ENCODE measurements at places on chromosomes 4 and X. TPM values are rescaled to one million over a fixed set of nuclear protein-coding genes. Genes with fewer than 3 reads are reported as not detected.

GUCY1A1 gene
- total RNA-seq, result not detected

EXOC1L gene
- not detected for total RNA-seq

CSAG3 gene
- total RNA-seq, result not detected

SLITRK2 gene
- total RNA-seq, result not detected

AREG gene
- 0.38 TPM for total RNA-seq

STEEP1 gene
- 33.0 TPM for total RNA-seq

MAGEB1 gene
- total RNA-seq, result not detected

GBA3 gene
- total RNA-seq, result not detected

MGARP gene
- total RNA-seq, result not detected

ALB gene
- total RNA-seq, result not detected

MAGEA6 gene
- total RNA-seq, result not detected

AWAT2 gene
- total RNA-seq, result not detected

NDUFB11 gene
- 95.0 TPM for total RNA-seq

SPANXD gene
- total RNA-seq, result not detected

CNKSR2 gene
- 5.8 TPM for total RNA-seq

CYLC1 gene
- total RNA-seq, result not detected

BEND2 gene
- not detected for total RNA-seq

EFHC2 gene
- total RNA-seq, result 0.18 TPM

FAM9B gene
- total RNA-seq, result not detected

P2RY8 gene
- total RNA-seq, result 47.1 TPM

UFSP2 gene
- total RNA-seq, result 19.5 TPM

TMEM33 gene
- 86.8 TPM for total RNA-seq

DRP2 gene
- total RNA-seq, result 0.18 TPM

CDX4 gene
- not detected for total RNA-seq

MID1 gene
- total RNA-seq, result not detected

All from CD8-positive, alpha-beta memory T cell (primary cell).